ENCODE measurements at places on chromosomes 2 and 18.
A peak's percentile ranks its signal among the peaks of the same experiment; 100 is the strongest.

DNA sequence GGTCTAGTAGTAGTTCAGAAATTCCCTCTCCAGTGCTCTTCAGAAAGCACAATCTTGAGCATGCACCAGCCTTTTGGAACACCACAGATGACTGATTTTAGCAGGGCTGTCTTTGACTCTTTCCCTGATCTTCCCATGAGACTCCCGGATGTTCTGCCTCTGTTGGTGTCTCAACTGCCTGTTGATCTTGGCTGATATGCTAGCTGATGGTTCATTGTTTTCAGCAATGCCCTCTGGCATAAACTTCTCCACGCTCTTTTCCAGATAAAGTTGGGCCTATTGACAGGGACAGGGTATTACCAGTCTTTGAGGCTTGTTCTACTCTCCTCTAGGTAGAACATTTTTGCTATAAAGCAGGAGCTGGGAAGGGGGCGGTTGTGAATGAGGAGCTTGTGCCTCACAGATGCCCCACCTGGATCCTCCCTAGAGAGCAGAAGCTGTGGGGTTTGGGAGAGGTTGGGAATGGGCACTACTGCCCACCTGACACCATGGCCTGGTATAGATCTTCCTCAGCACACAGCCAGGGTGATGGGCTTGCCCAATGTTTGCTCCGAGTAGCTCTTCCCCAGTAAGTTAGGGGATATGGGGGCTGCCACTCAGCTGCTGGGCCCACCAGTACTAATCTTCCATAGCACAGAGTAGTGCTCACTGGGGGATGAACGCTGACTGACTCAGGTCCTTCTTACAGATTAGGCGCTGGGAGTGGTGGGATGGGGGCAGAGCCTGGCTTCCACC lies 111.3 kb downstream of the PTGR3 start:
- DNase-seq = no peak

- no peak for DNase-seq
Observed at GRCh38 chr2:96225016-96225533, 16.4 kb upstream of the STARD7 start.

DNA sequence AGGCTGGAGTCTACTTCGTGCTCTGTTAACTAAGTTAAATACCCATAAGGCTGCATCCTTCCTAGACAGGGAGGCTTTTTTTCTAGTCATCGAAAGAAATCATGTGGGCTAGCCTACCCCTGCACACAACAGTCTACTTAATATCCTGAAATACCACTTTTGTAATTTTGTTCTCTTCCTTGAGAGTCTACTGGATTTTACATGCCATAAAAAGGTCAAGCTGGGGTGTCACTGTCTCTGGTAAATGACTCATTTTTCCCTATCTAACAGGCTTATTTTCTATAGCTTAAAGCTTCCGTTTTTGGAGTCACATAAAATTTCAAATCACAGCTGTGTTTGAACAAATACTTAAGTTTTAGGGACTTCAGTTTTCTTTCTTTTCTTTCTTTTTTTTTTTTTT lies 10.7 kb upstream of the STAM2 start:
- DNase-seq = no peak

DNA sequence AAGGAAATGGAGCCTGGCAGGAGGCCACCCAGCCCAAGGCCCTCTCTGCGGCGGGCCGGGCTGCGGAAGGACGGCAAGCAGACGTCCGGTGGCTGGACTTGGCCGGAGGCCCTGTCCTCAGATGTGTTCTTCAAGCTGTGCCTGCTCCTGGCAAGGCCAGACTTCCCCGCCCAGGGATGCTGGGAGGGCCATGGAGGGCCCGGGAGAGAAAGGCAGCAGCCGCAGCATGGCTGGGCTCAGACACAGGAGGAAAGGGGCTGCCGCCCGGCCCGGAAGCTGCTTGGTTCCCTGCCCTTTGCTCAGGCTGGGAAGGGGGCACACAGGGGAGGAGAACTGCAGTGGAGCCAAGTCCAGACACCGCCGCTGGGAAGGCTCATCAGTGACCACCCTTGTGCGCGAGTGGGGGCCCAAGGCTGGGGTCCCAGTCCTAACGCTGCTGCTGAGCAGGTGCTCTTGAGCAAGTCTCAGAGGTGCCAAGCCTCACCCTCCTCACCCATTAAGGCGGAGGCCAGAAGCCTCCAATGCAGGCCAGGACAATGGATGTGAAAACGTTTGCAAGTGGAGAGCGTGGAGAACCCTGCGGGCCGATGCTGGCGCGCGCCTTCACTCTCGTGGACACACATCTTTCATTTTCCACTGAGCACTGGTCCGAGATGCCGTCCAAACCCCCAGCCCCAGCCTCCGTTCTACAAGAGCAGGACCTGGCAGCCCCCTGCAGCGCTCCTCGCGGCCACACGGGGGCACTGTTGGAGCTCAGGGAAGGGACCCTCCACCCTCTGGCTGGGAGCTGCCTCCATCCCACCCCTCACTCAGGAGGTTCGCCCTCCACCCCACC lies 7.9 kb downstream of the CROCC2 start:
- peak; percentile 25 for DNase-seq

GRCh38 chr18:21700528-21701075 lies 4.0 kb downstream of the ABHD3 start:
- DNase-seq = no peak

GRCh38 chr2:69798290-69798908 lies 31.1 kb upstream of the GMCL1 start:
- DNase-seq = no peak

DNA sequence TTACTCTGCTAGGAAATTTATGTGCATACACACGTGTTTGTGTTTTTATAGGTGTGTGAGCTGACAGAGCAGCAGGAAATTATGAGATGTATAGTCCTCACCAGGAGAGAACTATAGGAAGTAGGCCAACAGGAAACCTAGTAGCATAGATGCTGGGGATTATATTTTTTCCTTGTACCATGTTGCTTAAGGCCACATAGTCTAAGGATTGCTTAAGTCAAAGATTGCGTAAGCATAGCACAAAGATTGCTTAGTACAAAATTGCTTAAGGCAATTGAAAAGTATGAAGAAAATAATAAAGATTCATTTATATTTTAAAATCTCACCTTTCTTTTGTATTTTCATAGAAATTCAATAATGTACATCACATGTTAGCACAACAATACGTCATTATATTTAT lies 18.7 kb upstream of the CCDC102B start:
- DNase-seq = no peak

GRCh38 chr2:51528156-51528555 lies 496.2 kb upstream of the NRXN1 start:
- DNase-seq = no peak

GRCh38 chr2:29615183-29615582 lies 306.2 kb downstream of the ALK start:
- DNase-seq = no peak

GRCh38 chr2:240640939-240641338 lies 15.7 kb downstream of the GPR35 start:
- DNase-seq = no peak

DNA sequence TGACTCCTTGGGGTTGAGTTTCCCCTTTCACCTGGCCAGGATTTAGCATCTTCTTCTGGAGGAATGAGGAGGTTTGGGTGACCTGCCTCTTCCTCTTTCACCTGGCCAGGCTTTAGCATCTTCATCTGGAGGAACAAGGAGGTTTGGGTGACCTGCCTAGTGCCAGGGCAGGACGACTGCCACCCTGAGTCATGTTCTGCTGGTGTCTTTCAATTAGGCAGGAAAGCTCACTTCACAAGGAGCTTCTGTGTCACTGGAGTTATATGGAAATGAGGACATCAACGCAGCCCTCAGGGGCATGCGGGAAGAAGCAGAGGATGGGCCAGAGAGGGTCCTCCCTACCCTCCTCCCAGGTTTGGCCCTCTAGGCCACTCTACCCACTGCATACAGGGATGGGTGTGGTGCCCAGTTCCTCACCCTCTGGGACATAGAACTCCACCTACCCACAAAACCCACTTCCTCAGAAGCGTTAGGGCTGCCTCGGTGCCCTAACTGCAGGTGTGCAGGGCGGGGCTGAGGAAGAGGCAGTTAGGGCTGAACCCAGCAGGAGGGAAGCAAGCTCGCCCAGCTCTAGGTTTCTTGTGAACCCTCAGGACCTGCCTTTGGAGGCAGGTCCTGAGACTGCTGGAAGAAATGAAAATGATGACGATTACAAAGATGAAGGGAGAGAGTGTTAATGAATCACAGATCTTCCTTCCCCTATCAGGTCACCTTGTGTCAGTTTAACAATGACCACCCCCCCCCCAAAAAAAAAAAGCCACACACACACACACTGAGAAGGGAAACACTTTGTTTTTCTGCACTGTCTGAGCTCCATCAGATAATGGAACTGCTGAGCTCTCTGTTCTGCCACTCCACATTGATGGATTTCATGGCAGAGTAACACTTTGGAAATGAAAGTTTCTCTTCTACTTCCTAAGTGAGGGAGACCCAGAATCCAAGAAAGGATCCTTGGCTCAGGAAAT lies 71.0 kb downstream of the ARL4C start:
- DNase-seq = no peak

- DNase-seq = no peak
Observed at GRCh38 chr2:239101071-239101470, 253.2 kb downstream of the TWIST2 start.

DNA sequence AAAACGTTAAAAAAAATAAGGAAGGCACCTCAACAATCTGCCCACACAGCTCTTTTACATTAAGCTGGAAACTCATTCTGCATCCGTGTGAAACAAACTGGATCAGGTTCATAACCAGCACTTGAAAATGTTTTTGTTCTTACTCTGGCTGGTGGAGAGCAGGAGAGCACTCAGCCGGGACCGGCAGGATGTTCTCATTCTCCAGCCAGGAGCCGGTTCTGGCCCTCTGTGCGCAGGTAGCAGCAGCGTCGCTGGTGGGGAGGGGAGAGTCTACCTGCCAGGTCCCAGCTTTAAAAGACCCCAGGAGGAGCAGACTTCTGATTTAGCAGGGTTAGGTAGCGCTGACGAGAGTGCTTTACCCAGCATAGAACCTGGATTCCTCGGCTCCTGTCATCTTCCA lies 834.9 kb upstream of the SALL3 start:
- DNase-seq = no peak

- no peak for DNase-seq
Observed at GRCh38 chr2:164697688-164698461, 76.6 kb upstream of the GRB14 start.

DNA sequence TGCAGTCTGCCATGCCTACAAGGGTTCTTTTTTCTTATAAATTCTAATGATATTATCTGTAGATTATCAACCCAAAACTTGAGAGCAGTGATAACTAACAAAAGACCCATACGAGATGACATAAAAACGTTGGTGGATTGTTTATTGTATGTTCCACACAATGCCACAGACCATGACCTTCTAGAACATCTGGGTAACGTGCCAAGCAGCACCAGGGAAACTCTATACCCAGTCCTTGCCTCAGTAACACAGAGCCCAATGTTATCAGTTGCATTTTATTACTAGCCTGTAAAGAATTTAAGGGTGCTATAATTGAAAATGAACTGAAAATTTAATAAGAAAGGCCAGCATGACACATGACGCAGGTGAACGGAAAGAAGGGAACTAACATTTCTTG lies 99.1 kb upstream of the UGP2 start:
- DNase-seq = no peak

- DNase-seq = no peak
Observed at GRCh38 chr2:165008730-165009315, 53.5 kb upstream of the SLC38A11 start.

- DNase-seq = no peak
Observed at GRCh38 chr2:101751276-101751815, 53.8 kb downstream of the MAP4K4 start.

- DNase-seq = no peak
Observed at GRCh38 chr18:48472610-48473009, 63.4 kb upstream of the ZBTB7C start.

- DNase-seq = no peak
Observed at GRCh38 chr18:8749492-8749891, 44.1 kb downstream of the MTCL1 start.

DNA sequence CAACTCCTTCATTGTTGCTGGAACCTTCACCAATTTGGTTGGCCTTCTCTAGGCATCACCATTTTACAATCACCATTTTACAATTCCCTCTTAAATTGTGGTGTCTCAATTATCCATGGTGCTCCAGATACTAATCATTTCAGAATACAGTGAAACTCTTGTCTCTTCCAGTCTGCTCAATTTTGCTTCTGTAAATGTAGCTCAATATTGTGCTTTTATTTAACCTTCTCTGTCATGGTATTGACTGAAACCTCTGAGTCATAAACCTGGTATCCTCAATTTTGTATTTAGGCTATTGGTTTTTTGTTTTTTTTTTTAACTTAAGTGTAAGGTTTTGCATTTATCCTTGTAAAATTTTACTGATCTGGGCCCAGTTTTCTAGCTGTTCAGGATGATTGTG lies 16.1 kb downstream of the STRADB start:
- no peak for DNase-seq

- DNase-seq = no peak
Observed at GRCh38 chr2:6866275-6866671, 566 bp upstream of the CMPK2 start.

- no peak for DNase-seq
Observed at GRCh38 chr2:27307545-27308358, 493 bp downstream of the UCN start.

DNA sequence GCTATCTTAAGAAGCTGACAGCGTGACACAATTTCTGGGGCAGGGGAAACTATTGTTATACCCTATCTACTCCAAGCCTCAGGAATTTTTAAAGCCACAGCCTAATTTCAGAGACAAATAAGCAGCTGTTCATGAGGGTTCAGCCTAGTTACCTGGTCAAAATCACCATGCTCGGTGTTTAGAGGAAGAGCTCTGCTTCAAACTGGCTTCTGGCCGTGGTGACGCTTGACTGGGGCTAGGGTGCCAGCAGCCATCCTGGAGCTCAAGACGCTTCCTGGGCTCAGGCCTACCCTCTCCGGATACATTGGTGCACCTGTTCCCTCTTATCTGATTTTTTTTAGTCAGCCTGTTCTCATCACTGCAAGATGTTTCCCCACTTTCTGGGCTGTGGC lies 41.7 kb downstream of the FRZB start:
- DNase-seq = no peak

GRCh38 chr2:175766880-175767279 lies 235.2 kb downstream of the LNPK start:
- no peak for DNase-seq

GRCh38 chr2:200404615-200405014 lies 98.1 kb downstream of the SPATS2L start:
- DNase-seq = no peak

- no peak for DNase-seq
Observed at GRCh38 chr2:126880324-126880723, 18.4 kb upstream of the TEX51 start.

DNA sequence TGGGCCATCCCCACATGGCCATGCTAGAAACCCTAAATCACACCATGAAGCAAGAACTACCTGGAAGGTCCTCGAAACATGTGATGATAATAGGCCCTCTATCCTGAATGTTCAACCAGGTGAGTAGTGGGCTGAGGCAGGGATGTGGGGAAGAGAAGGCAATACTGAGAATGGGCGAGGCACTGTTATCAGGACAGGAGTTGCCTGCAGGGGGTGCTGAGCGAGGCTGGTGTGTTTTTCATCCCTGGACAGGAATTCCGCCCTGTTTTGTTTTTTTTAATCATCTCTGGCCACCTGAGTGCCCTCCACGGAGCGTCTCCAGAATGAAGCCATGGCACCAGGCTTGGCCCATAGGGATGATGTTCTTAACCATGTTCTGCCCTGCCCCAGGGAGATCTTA lies 103.0 kb upstream of the SOX11 start:
- DNase-seq = no peak

- DNase-seq = no peak
Observed at GRCh38 chr2:235330775-235331451, 162.9 kb upstream of the AGAP1 start.

- DNase-seq = no peak
Observed at GRCh38 chr2:107020392-107020791, 134.4 kb upstream of the ST6GAL2 start.

- no peak for DNase-seq
Observed at GRCh38 chr2:158917121-158917520, 51.3 kb upstream of the TANC1 start.
